ENCODE measurements at places on chromosomes 4 and X.
A peak's percentile ranks its signal among the peaks of the same experiment; 100 is the strongest.

DNA sequence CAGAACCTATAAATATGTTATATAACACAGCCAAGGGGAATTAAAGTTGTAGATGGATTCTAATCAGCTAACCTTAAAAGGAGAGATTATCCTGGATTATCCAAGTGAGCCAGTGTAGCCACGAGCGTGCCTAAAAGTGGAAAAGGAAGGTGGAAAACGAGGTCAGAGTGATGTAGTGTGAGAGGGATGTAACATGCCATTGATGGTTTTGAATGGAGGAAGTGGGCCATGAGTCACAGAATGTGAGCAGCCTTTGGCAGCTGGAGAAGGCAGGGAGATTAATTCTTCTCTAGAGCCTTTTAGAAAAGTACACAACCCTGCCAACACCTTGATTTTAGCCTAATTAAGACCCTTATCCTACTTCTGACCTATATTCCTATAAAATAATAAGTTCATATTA, 149.1 kb downstream of the SLC39A8 start:
- no peak for DNase-seq

DNA sequence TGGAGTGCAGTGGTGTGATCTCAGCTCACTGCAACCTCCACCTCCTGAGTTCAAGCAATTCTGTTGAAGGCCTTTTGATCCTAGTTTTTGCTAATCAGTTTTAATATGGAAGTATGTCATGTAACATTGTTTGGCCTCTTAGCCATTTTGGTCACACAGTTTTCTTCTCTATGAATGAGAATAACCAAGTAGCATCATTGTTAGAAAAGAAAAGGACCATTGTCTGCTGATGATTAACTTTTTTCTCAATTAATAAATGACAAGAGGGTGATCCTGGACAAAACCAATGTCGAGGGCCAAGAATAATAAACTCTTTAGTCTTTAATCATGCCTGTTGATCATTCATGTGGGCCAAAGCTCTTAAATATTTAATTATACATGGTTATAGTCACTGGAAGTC, 289.3 kb upstream of the MAGEB2 start:
- DNase-seq = no peak

DNA sequence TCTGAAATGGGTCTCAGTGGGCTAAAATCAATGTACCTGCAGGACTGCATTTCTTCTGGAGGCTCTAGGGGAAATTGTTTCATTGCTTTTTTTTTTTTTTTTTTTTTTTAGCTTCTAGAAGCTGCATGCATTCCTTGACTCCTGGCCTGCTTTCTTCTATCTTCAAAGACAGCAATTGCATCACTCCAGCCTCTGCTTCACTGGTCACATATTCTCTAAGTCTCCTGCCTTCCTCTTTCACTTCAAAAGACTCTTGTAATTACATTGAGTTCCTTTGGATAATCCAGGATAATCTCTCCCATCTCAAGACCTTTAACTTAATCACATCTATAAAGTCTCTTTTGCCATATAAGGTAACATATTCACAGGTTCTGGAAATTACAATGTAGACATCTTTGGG, 11.3 kb upstream of the PCYT1B start:
- no peak for DNase-seq

DNA sequence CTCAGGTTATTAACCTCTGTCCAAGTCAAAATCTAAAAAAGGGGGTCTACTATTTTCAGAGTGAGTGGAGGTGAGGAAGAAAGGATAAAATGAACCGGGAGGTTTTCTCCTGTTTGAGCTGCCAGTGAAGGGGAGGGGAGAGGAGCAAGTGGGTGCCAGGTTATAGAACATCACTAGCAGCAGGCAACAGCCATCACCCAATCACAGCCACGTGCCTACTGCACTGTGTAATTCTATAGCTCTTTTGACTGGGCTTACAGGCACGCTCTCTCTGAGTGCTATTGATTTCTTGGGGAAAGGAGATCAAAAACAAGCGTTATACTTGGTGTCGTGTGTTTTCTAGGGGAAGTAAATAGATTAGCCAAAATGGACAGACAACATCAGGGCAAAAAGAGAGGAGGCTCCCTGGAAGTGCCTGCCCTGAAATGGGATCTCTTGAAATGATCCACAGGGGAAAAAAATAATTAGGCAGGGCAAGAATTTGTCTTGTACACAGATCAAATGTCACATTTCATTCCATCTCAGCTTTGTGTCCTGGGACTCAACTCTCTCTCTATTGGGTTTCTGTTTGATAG, 300.5 kb upstream of the LCORL start:
- DNase-seq = no peak

DNA sequence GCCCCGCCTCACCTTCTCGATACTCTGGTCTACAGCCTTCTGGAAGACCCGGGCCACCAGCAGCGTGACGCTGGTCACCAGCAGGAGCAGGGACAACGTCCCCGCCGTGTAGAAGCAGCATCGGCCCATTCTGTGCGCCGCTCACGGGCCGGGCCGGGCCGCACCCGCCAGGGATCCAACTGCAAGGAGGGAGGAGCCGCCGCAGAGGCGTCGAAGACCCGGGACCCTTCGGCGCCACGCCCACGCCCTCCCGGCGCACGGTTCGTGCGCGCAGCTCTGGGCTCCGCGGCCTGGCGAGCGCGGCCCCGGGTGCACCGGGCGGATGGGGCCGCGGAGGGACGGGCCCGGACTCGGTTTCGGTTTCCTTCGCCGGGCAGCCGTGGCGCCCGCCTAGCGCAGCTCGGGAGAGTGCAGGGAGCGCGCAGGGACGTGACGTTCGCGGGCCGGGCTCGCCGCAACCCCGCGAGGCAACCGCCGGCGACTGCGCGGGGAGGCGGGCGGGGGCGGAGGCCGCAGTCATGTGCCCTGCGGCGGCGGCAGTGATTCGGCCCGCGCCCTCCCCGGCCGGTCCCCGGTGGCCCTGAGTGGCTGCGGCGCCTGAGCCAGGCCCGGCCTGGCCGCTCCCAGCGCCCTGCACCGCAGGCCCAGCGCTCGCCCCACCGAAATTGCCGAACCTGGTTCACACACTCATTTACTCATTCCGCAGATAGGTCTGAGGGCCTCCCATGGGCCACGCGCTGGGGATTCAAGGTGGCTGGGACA, at the start of gene SCARB2:
Gene SCARB2 (minus strand): TSS at position 410 of the 762 bp plus-strand sequence. CDS start 281 bp downstream, at position 129.
- DNase-seq = peak; percentile 57

GRCh38 chr4:138092060-138092459, 150.1 kb downstream of the SLC7A11 start:
- DNase-seq = no peak

- no peak for DNase-seq
These were observed 83.9 kb downstream of the VEGFC start for GRCh38 chr4:176708771-176709311.

- no peak for DNase-seq
These were observed 19.1 kb downstream of the CD99 start for GRCh38 chrX:2710041-2710840.

DNA sequence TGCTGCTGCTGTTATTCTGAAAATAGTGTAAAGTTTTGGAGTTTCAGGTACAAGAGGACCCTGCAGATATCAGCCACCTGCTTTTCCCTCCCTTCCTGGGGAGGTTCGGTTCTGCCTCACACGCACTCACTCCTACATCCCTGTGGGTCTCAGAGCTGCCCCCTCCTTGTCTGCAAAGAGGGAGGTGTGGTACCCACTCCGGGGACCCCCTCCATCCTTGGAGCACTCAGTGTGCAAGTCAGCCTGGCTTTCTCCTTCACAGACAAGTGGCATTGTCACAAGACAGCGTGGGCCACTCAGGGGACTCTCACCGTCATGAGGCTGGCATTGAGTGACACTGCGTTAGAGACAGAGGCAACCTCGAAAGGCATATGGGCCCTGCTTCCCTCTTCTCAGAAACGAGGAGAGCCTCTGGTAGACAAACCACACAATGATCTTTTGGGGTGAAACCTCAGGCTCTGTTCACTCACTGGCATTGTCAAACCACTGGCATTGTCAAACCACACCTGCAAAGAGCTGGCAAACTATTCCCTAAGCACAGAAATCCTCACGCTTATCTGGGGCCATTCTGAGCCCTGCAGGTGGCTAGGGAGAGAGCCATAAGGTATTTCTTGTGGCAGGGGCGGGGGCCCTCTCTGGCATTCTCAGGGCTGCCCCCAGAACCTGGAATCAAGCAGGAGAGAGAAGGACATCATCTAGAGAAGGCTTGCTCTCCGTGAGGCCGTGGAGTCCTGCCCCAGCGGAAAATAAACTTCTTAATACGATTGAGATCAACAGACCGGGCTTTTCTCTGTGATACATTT, 285.0 kb downstream of the SHOX start:
- no peak for DNase-seq

GRCh38 chr4:186621959-186622553, 66.7 kb upstream of the MTNR1A start:
- no peak for DNase-seq

DNA sequence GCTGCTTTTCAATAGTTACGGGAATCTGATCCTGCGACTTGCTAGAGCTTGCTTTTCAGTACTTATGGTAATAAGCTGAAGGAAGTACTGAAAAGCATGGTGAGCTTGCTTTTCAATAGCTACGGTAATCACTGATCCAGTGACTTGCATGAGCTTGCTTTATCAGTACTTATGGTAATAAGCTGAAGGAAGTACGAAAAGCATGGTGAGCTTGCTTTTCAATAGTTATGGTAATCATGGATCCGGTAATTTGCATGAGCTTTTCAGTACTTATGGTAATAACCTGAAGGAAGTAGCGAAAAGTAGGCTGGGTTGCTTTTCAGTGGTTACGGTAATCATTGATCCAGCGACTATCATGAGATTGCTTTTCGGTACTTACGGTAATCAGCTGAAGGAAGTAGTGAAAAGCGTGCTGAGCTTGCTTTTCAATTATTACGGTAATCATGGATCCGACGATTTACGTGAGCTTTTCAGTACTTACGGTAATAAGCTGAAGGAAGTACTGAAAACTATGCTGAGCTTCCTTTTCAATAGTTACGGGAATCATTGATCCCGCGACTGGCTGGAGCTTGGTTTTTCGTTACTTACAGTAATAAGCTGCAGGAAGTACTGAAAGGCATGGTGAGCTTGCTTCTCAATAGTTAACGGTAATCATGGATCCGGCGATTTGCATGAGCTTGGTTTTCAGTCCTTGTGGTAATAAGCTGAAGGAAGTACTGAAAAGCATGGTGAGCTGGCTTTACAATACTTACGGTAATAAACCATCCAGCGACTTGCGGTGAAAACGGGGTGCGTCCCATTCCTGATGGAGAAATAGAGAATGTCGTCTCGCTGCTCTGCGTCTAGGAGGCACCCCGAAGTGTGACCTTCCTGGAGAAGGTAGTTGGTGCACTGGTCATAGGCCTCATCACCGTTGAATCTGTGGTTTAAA, 6.5 kb downstream of the CRLF2 start:
- no peak for DNase-seq

DNA sequence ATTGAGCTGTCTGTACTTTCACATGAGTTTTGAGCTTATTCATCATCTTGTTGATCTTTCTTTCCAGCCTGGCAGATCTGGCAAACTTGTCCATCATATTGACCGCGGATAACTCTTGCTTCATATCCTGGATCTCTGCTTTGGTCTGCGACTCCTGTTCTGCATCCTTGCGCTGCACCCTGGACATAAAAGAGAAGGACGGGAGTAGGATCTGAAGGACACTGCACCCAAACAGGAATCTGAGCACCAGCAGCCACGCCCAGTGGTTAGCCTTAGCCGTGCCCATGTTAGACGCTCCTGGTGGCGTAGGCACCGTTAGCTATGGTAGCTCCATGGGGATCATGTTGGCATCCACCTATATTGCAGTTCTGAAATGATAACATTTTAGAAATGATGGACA, 56.6 kb downstream of the LARP7 start:
- no peak for DNase-seq

GRCh38 chrX:2635342-2635741, 55.8 kb upstream of the CD99 start:
- no peak for DNase-seq

- DNase-seq = no peak
These were observed 406.1 kb downstream of the RAPGEF2 start for GRCh38 chr4:159508917-159509500.

DNA sequence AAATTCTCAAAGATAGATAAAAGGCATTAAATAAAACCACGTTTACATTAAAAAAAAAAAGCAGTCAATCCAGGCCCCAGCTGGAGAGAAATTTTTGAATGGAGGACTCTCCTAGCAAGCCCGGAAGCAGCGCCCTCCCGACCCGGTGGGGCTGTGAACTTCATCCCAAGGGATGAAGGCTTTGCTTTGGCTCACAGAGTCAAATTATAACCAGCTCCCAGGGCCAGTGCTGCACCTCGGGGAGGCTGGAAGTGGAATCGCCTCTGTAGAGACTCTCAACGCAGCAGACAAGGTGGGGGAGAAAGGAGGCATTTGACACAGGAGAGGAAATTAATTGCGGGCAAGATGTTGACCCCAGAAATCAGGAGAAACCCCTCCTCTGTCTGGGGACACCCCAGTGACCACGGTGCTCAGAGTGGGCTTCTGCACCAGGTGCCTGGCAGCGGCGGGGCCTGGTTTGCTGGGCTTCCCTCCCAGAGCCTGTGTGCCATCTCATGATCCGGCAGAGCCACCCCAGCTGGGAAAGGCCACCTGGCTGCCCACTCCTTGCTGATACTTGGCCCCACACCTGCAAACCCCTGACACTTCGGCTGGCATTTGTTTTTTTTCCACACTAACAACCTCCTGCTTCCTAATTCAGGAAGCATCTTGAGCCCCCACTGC, 71.7 kb downstream of the ABLIM2 start:
- no peak for DNase-seq
